ENCODE measurements at places on chromosomes 11 and 22.

GRCh38 chr11:95919514-95919913, 4.4 kb downstream of the MTMR2 start:
- no peak for DNase-seq

- no peak for DNase-seq
These were observed 13.7 kb downstream of the FAM118B start for GRCh38 chr11:126225295-126225665.

DNA sequence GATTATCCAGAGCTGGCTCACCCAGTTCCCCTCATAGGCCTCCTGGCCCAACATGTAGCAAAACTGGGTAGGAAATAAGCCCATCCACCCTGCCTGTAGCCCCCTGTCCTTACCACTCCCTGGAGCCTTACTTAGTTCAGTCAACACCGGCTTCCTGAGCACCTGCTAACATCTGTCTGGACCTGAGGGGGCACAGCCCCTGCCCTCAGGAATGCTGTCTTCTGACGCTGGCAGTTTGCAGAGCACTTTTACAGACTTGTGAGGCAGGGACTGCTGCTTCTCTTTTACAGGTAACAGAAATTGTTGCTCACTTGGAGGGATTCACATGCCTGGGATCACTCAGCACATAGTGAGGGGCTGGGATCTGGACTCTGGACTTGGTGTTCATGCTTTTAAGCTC, 152.0 kb upstream of the TBCEL start:
- DNase-seq, result no peak

GRCh38 chr22:42860968-42861367, 3.9 kb upstream of the ARFGAP3 start:
- DNase-seq, result no peak

GRCh38 chr11:84437071-84437980, 1151.2 kb upstream of the CCDC90B start:
- DNase-seq, result no peak

- no peak for DNase-seq
These were observed 7.4 kb downstream of the CNTF start for GRCh38 chr11:58629857-58630256.

GRCh38 chr11:6473451-6474412, at the start of gene TRIM3:
TSS of gene TRIM3 (minus strand) at chr11:6473941. CDS start at chr11:6465695, 8,246 bp downstream.
- DNase-seq, result peak; percentile 87

DNA sequence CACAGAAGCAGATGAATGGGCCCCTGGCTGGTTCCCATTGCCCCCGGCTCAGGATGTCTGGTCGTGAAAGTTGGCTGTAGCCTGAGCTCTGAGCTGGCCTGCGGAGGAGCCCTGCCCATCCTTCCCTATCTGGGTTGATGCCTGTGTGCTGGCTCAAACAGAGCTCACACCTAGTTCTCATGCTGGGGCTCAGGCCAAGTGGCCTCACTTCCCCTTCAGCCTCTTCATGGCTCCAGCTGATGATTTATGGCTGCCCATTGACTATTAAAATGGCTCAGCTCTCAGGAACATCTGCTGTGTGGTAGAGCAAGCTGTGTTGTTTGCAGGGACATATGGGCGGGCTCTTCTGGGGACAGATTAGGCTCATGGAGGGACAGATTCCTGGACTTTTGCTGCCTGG, 64.7 kb downstream of the ADAMTS15 start:
- no peak for DNase-seq

DNA sequence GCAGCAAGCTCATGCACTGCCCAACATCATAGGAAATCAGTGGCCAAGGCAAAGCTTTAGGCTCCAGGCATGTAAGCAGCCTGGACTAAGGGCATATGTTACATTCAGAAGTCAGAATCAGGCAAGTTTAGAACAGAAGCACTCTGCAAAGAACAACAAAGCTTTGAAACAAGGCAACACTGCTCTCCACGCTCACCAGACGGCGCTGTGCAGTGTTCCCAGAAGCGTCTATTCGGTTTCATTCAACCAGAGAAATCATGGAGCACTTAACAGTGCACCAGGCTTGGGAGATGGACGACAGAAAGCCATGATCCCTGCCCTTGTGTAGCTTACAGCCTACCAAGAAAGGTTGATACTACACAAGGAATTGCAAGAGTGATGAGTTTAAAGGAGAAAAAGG, 555.8 kb downstream of the BUD13 start:
- DNase-seq, result no peak

GRCh38 chr11:14386895-14387480, 28.0 kb upstream of the RRAS2 start:
- no peak for DNase-seq

DNA sequence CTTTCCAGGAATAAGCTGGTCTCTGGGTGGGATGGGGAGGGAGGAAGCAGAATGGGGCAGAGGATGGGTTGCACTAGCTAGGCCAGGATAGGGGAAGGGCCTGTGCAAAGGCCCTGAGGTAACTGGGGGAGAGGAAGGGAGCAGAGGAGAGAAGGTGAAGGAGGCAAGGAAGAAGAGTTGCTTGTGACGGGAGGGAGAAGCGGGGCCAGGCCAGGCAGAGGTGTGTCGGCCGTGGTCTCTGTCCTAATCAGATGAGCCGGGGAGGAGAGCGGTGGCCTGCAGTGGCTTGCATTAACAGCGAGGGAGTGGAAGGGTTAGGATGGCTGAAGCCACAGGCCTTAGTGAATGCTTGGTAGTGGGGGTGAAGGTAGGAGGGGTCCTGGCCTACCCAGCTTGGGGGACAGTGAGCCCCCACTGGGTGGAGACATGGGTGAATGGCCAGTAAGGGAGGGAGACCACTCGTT, 6.0 kb upstream of the DERL3 start:
- DNase-seq, result no peak

DNA sequence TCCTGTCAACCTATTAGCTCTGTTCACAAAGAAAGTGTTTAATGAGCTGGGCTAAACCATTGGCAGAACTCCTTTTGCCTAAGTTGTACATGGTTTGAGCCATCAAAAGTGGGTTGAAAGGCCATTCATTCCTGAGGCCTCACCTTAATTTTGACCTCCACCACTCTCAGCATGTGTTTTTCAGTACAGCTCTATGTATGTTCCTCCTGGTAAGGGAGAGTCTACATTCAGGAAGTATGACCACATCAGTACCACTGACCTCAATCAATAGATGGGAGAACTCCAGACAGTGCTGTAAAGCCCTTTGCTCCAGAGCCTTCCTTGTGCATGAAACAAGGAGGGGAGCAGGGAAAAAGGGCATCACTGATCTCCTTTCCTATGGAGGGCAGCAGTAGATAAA, 87.8 kb upstream of the CARD18 start:
- no peak for DNase-seq

GRCh38 chr11:63847363-63847762, 8.5 kb downstream of the MARK2 start:
- DNase-seq, result no peak

- DNase-seq, result no peak
These were observed 30.9 kb upstream of the WNT7B start for GRCh38 chr22:46007848-46008261.

GRCh38 chr11:71462726-71463125, 9.7 kb downstream of the NADSYN1 start:
- no peak for DNase-seq

DNA sequence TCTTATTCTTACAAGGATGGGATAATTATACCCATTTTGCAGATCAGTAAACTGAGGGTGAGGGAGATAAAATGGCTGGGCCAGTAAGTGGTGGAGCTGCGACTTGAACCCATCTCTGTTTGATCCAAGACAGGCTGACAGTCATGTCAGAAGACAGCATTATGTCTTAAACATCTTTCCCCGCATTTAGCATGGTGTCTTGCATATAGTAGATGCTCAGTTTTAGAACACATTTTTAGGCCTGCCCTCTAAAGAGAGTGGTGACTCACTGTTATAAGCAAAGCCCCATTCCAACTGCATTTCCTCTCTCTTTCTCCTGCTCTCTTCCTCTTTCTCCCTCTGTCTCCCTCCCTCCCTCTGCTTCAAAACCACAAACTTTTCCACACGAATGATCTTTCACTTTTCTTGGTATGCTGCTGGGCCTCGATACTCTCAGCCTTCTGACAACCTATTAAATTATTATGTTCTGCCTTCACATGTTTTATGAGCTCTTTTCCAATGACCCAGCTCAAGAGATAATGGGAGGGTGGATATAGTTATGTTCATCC, 25.2 kb downstream of the CWC15 start:
- DNase-seq, result no peak

GRCh38 chr11:103069367-103069766, 22.6 kb downstream of the DCUN1D5 start:
- DNase-seq, result no peak

DNA sequence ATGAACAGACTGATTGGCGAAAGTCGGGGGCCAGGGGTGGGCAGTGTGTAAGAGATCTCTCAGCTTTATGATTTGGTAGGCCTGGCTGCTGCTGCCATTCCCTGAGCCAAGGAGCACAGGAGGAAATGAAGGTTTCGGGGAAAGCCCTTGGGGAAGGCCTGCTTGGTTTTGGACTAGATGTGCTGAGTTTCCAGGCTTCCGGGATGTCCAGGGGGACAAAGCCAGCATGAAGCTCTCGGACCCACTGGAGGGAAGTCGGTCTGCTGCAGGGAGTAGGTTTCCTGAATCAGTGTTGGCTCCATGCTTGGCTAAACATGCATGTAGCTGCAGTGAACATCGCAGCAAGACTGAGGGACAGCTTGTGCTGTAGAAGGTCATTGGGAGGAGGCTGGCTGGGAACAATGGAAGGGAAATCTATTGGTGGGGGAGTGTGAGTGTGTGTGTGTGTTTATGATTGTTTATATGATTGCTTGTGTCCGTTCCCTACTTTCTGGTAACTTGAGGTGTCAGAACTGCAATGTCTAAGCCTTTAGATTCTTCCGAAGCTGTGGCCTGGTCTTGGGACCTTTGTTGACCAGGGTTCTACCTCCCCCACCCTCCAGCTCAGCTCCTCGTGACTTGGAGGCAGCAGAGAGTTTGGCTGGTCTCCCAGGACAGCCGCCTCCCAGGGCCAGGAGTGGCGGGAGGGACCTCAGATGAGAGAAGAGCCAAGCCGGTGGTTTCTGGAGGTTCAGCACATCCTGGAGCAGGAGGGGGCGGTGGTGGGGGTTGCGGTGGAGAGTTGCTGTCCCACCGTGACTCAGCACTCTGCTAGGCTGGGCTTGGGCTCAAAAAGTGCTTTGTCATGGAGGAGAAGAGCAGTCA, 4.0 kb upstream of the FTH1 start:
- no peak for DNase-seq

- no peak for DNase-seq
These were observed 2.6 kb downstream of the ANO1 start for GRCh38 chr11:70080763-70081162.

- no peak for DNase-seq
These were observed 42.1 kb downstream of the TRIM66 start for GRCh38 chr11:8640267-8640906.

- DNase-seq, result no peak
These were observed 47.5 kb upstream of the CDON start for GRCh38 chr11:126109941-126110731.

DNA sequence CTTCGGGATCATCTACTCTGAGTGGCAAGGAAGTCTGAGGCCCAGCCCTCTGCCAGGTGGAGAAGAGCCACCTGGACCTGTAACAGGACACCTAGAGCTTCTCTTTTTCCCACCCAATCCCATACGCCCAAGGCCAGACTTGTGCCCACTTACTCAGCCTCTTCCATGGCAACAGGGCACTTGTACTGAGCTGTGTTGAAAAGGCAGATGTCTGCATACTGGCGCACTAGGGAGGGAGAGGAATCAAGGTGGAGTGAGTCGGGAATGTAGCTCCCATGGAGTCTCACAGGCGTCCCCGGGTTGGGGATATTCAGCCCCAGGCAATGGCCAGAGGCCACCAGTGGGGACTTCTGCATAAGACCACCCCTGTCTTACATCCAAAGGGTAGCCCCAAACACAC, 36.1 kb downstream of the TPBGL start:
- DNase-seq, result no peak

Data from GM12892 (cell line).